ENCODE measurements at places on chromosomes 3 and 15.
A peak's percentile ranks its signal among the peaks of the same experiment; 100 is the strongest.

GRCh38 chr15:49741712-49742111, 120.9 kb downstream of the DTWD1 start:
- no peak for DNase-seq

DNA sequence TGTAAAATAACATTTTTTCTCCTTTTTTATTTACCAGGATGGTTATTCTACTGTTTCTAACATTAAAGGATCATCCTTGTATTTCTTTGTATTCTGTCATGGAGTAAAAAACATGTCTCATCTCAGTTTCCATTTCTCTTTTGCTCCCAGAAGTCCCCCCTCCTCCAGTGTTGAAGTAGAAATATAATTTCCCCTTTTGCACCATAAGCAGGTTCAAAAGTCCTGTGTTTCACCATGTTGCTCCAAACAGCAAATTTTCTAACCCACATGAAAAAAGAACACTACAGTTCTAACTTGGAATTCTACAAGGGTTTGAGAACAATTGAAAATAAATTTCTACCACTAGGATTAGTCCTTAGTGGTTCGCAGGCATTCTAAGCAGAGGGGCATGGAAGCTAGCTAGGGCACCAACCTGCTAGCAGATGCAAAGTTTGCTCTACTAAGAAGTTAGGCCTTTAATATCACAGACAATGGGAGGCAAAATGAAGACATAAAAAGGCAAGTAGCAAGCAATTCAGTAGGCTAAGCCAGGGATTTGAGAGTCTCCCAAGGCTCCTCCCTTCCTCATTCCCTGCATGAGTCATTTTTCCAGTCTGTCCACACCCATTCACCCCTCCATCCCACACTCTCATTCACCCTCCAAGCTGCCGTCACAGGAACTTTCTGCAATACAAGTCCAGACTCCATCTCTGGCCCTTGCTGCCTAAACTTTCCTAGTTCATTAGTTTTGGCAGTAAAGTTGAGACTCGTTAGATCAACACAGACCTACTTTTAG, 2.3 kb upstream of the MBNL1 start:
- peak; percentile 88 for DNase-seq

- DNase-seq: no peak
These were observed 164.0 kb downstream of the PDCD6IP start for GRCh38 chr3:33962396-33962795.

- DNase-seq: peak; percentile 93
These were observed at the start of gene ACP3 for GRCh38 chr3:132317229-132317948. Gene ACP3 (plus strand): TSS chr3:132317407. CDS start chr3:132317457, 50 bp downstream.

DNA sequence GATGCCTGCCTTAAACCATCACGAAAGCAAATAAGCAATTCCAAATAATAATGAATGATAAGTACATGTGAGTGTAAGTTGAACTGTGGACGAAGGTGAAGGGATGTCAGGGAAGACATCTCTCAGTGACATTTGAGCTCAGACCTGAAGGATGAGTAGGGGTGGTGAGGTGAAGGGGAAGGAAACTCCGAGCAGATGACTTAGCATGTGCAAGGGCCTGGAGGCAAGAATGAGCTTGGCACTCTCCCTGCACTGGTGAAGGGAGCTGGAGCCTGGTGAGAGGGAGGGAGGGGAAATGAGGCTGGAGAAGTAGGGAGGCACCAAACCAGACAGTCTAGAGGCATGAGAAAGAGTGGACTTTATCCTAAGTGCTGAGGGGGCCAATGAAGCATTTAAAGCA, 84.3 kb downstream of the MTHFS start:
- DNase-seq: no peak

DNA sequence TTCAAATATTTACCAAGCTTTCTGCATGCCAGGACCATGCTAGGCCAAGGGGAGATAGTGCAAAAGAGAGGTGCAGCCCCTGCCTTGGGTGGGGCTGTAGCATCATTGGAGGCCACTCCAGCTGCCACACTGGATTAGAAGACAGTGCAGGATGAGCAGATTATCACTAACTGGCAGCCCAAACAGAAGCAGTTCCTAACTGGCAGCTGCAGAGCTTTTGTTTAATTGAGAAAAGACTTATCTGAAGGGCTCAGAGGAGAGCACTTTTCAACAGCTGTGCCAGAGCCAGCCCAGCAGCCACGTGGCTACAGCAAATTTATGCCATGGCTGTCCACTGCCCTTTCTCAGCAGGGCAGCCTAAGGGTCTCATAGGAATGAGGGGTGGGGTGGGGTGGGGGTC, 13.5 kb upstream of the ACSBG1 start:
- no peak for DNase-seq

DNA sequence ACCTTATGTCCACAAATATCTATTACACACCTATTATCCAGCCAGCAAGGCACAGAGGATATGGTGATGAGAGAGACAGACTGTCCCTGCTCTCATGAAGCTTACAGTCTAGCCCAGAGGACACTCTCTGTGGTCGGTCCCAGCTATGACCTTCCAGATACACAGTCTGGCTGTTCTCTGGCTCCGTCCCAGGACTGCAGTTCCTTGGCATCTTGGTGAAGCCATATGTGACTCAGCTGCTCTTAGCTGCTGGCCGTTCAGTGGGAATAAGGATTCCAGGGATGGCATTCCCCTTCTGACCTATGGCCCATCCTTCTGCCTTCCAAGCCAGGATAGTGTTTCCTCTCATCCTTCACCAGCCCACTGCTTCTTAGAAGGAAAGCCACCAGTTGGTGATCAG, 30.8 kb downstream of the MEX3B start:
- no peak for DNase-seq

DNA sequence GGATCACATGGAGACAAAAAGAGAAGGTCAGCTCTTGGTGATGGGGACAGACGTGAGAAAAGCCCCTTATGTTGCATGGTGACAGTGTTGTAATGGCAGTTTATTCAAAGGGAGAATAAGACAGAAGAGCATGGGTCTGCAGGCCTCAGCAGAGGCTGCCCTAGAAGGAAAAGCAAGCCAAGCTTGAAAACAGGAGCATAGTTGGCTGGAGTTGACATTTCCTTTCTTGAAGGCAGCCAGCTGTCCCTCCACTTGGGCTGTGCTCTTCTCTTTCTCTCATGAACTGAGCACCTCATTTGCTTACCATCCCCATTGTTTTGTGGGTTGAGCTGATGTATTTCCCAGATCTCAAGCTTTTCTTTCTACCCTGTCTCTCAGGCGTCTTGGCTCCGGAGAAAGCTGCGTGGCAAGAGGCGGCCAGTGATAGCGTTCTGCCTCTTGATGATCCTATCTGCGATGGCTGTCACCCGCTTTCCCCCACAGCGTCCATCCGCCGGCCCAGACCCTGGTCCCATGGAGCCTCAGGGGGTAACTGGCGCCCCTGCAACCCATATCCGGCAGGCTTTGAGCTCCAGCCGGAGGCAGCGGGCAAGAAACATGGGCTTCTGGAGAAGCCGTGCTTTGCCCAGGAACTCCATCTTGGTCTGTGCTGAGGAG, 52.9 kb downstream of the GASK1A start:
- DNase-seq: no peak

- no peak for DNase-seq
These were observed 117.2 kb upstream of the LRIG1 start for GRCh38 chr3:66618066-66618465.

DNA sequence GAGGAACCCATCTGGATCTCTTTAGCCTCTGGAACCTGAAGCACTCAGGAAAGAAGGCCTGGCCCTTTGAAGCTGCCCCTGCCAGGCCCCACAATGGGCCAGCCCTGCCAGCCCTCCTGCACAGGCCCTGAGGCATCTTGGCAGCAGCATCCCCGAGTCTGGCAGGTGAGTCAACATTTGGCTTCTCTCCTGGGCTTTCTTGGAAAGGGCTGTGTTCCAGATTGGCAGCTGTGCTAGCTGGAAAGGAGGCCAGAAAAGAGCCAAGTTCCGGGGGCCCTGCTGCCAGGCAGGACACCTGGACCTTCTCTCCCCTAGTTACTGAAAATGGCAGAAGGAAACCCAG, 187.2 kb downstream of the SHQ1 start:
- peak; percentile 29 for DNase-seq

- DNase-seq: no peak
These were observed 14.5 kb upstream of the ANPEP start for GRCh38 chr15:89829161-89829560.

- DNase-seq: no peak
These were observed 960 bp upstream of the KLF13 start for GRCh38 chr15:31325595-31326155.

DNA sequence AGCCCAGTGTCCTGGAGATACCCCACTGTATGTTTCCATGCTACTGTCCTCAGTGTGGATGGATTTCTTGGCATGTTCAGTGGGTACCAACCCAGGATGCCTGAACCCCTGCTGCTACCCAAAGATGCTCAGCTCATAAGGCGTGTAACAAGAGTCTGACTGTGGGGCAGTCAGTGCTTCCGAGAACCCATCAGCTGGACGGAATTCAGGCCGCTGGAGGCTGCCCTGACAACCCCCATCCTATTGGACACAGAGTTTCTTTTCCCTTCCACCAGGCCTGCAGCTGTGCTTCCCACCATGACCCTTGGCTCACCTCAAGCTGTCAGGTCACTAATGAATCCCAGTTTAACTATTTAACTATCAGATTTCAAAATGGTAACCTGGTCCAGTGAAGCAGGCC, 224.1 kb upstream of the FEZF2 start:
- peak; percentile 40 for DNase-seq

DNA sequence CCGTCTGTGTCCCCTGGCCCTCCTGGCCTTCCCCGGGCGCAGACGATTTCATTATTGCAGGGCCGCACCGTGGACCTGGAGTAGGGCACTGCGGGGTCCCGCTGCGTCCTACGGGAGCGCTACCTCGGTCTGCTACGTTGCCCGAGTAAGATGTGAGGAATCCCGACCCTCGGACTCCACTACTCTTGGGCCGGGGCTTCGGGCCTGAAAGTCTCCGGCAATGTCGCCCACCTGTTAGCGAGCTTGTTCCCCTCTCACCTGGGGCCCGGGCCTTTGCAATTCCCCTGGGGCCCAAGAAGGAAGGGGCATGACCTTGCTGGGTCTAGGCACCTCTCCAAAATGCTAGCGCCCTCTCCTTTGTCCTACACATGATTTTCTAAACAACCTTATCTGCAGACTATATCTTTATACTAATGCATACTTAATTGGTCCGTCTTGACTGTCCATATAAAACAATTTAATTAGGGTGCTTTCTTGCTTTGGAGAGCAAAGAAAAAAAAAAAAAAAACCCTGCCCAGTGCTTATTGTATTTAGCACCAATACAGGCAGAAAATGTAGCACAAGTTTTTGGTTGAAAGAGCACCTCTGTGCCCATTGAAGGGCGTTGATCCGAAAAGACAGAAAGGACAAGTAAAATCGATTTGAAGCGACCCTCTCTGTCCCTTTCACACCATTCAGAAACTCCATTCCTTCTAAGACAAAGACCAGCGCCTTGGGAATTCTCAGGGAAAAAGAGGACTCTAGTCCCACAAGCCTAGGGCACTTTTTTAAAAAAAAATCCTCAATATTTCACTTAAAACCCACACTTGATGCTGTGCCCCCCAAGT, 7.0 kb upstream of the NR2F2 start:
- DNase-seq: no peak

- DNase-seq: no peak
These were observed 62.7 kb downstream of the CASR start for GRCh38 chr3:122246199-122246598.

DNA sequence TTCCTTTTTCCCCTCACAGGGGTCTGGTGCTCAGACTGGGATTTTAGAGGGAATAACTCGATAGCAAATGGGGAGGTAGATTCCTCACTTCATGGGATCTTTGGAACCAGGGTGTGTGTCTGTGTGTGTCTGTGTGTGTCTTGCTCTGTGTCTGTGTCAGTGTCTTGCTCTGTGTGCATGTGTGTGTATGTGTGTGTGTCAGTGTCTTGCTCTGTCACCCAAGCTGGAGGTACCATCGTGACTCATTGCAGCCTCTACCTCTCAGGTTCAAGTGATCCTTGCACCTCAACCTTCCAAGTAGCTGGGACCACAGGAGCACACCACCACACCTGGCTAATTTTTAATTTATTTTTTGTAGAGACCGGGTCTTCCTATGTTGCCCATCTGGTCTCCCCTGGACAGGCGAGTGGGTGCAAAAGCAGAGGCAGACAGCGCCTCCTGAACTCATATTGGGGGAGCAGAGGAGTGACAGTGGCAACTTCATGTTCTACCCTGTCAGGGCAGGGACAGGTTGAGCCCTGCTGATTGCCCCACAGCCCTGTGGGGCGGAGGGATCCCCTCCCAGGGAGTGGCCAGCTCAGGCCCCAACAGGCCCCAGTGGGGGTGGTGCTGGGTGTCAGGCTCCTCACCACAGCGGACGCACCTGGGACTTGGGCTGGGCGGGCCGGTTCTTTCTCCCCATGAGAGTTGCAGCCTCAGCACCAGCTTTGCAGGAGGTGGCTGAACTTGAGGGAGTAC, 10.4 kb upstream of the SEMA4B start:
- DNase-seq: no peak

DNA sequence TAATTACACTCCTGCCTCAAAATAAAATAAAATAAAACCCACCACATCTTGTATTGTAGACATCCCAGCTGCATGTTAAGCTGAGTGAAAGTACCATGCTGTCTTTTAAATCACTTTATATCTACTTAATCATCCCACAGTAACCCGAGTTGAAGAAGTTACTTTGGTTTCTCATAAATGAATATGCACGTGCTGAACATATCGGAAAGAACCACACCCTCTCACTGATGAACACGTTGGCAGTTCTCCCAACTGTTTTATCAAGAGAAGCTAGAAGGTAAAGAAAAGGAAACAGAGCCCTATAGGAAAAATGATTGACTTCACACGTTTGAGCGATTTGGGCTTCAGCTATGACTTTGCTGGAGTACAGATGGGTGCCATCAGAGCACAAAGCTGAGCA, 15.9 kb upstream of the TM4SF19 start:
- DNase-seq: no peak

DNA sequence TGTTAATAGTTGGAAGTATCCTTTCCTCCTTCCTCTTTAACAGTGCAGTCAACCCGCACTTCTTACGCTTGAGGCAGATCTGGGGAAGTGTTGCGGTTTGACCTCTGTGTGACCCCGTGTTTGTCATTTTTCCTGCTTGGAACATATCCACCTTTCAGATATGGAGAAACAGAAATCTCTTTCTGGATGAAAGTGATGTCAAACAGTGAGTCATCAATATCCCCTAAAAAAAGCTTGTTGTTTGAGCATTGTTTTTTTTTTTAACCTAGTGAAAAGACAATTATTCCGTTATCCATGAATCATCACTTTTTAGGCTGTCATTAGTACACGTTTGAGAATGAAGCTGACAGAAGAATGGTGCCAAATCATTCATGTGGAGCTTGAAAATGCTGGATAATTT, 293.7 kb downstream of the ARPP21 start:
- peak; percentile 92 for DNase-seq

GRCh38 chr3:184489268-184489841, 72.2 kb upstream of the EPHB3 start:
- no peak for DNase-seq

- DNase-seq: no peak
These were observed 57.7 kb upstream of the CTSH start for GRCh38 chr15:79002581-79002980.

GRCh38 chr3:177035676-177036075, 161.6 kb downstream of the TBL1XR1 start:
- DNase-seq: no peak

GRCh38 chr3:194489736-194490612, 3.2 kb upstream of the ATP13A3 start:
- DNase-seq: no peak

Measured in choroid plexus epithelial cell (primary cell).